ENCODE measurements at places on chromosomes 6 and 20. TPM values are rescaled to one million over a fixed set of nuclear protein-coding genes. Genes with fewer than 3 reads are reported as not detected.

The TGM3 gene
- not detected for total RNA-seq

The GDAP1L1 gene
- total RNA-seq, result not detected

The ENPP3 gene
- total RNA-seq, result not detected

- DNase-seq, result no peak
These were observed 36.1 kb downstream of the CAP2 start for GRCh38 chr6:17429383-17430061.

- DNase-seq, result no peak
These were observed 31.7 kb downstream of the AGPAT4 start for GRCh38 chr6:161242113-161242512.

Measured in osteocyte (in vitro differentiated cells).